Kidney glomerular epithelial cell (primary cell): ENCODE measurements at places on chromosomes 16 and 17.

GRCh38 chr17:7130621-7131422 is 16.2 kb upstream of the ASGR2 start:
- peak; percentile 11 for DNase-seq

GRCh38 chr17:17944743-17945142 is 27.5 kb downstream of the TOM1L2 start:
- no peak for DNase-seq

- DNase-seq = no peak
Observed at GRCh38 chr16:74773446-74774222, 986 bp downstream of the FA2H start.

- no peak for DNase-seq
Observed at GRCh38 chr16:88999457-89000206, 22.6 kb upstream of the CBFA2T3 start.

- no peak for DNase-seq
Observed at GRCh38 chr16:15597822-15598647, 44.9 kb downstream of the MARF1 start.
